ENCODE measurements at places on chromosomes 5 and 9.
A peak's percentile ranks its signal among the peaks of the same experiment; 100 is the strongest.

DNA sequence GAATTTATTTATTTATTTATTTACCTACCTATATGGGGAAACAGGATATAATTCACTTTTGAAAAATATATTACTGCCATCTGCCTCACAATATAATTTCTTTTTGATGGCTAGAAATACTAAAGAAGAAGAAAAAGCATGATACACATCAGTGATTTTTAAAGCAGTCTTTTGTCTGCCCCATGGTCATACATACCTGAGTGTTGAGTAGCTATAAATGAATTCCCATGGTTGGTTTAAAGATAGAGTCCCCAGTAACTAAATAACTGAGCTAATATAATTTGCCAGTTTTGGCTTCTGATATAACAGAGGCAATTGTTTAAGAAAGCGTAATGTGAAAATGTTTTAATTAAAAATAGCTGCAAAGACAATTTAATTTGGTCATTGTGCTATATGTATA lies 447.8 kb downstream of the PDE4D start:
- DNase-seq: no peak

- DNase-seq: no peak
Measured at GRCh38 chr5:135491552-135492318, 39.6 kb upstream of the TIFAB start.

GRCh38 chr9:99905833-99906402 lies 536 bp upstream of the STX17 start:
- peak; percentile 35 for DNase-seq

GRCh38 chr5:6659941-6660684 lies 26.9 kb downstream of the SRD5A1 start:
- no peak for DNase-seq

DNA sequence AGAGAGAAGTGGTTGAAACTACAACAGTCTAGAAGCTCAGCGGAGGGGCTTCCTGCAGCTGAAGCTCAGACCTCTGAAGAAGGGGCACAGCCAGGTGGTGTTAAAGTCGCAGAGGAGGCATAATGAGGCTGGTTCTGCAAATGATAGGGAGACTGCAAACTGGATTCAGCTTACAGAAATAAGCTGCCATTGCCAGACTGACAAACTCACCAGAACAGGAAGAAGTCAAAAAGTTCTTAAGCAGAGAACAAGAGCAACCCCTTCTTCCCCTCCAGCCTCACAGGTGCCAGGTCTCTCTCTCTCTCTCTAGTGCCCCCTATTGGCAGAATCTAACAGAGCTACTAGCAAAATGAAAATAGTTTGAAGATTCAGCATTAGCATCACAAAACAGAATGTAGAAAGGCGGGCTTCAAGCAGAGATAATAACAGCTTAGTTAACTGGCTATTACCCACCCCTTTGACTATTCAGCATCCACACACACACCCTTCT lies 76.7 kb downstream of the GRAMD2B start:
- peak; percentile 41 for DNase-seq

GRCh38 chr5:106910486-106910885 lies 760.3 kb downstream of the EFNA5 start:
- no peak for DNase-seq

DNA sequence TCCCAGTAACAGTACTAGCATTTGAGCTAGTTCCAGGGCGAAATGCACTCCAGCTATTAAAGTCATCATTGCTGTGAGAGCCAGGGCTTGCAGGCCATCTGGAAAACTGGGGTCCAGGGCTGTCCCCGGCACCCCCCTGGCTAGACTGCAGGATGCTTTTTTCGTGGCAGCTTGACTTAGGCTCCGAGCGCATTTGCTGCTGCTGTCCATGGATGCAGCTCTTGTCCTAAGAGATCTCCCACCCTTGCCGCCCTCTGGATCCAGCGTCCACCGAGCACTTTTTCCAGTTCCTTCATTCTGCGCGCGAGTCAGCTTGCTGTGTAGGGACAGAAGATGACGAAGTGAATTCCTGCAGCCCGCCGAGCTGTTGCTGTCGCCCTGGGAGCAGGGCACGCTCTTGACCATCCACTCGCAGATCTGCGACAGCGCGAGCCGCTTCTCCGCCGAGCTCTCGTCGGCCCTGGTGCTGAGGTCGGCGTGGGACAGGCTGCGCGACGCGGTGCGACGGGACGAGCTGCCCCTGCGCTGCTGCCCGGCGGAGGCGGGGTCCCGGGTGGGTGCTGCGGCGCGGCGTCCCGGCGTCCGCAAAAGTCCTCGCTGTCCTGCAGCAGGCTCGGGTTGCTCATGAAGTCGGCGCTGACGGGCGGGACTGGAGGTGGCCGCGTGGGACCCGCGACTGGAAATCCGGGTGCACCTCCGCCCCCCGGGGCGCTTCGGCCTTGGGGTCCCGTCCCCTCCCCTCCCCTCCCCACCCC lies 30.7 kb downstream of the OR2V1 start:
- DNase-seq: peak; percentile 45

GRCh38 chr5:180173875-180174586 lies 35.0 kb downstream of the RASGEF1C start:
- peak; percentile 60 for DNase-seq

GRCh38 chr5:102933721-102934459 lies 178.8 kb downstream of the PAM start:
- no peak for DNase-seq

- DNase-seq: no peak
Measured at GRCh38 chr9:129868872-129869486, 33.7 kb downstream of the USP20 start.

- no peak for DNase-seq
Measured at GRCh38 chr5:57700072-57700471, 217.5 kb upstream of the ACTBL2 start.

- no peak for DNase-seq
Measured at GRCh38 chr5:134136771-134137170, 22.3 kb downstream of the TCF7 start.

DNA sequence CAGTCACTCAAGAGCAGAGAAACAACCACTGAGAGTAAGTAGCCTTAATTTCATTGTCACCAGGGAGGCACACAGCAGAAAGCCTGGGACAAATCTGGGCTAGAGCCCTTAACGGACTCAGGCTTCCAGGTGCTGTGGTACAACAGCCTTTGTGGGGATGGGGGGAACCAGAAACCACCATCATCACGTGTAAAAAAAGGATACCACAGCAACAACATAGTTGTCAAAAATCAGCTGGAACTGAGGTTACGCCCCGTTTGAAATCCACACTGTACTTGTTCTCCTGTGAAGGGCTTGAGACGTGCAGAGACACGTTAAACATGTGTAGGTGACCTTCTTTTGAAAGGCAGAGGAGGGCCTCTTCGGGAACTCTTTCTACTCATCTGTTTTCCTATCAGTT lies 16.6 kb upstream of the PLPP1 start:
- DNase-seq: no peak

DNA sequence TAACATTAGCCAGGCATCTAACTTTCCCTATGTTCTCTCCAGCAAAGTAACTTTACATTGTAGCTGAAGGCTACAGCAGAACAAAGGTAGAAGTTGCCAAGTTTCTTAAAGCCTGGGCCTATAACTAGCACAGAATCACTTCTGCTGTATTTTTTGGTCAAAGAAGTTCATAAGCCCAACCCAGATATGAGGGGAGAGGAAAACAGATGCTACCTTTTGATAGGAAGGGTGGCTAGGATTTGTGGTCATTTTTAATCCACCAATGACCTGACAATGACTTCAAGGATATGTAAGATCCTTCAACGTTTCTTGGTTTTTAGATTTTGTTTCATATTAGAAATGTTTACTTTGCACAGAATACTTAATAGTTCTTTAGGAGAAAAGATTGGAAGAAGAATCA lies 64.2 kb upstream of the RANBP3L start:
- DNase-seq: no peak

DNA sequence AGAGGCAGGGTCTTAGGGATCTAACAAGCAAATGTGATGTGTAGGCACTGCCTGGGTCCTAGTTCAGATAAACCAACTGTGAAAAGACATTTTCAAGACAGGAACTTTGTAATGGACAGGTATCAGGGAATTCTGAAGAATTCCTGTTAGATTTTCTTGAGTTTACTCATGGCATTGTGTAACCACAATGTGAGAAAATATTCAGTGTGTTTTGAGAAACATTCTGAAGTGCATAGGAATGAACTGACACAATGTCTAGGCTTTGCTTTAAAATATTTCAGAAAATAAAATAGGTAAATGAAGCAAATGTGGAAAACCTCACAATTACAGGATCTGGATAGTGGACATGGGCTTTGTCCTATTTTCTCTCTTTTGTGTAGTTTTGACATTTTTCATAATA lies 15.2 kb upstream of the AFAP1L1 start:
- peak; percentile 51 for DNase-seq

GRCh38 chr5:61467766-61468482 lies 135.9 kb downstream of the ZSWIM6 start:
- DNase-seq: peak; percentile 55
